ENCODE measurements at places on chromosomes 16 and 17.

DNA sequence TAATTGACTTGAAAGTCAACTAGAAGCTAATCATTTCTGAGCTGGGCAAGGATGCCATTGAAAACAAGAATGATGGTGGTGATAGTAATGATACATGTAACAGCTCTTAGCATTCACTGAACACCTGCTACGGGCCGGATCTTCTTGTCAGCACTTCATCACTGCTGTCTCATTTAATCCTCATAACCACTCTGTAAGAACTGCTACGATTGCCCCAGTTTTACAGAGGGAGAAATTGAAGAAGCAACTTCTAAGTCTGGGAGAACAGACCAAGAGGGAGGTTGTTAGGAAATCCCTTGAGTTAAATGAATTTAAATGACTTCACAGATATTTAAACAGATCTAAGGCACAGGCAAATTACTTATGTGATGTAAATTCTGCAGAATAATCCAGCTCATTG is 7.0 kb upstream of the GAN start:
- DNase-seq, result no peak

GRCh38 chr17:14845591-14846281 is 419.4 kb downstream of the PMP22 start:
- DNase-seq, result no peak

GRCh38 chr17:77735081-77735565 is 223.4 kb upstream of the TNRC6C start:
- peak; percentile 73 for DNase-seq

- no peak for DNase-seq
Measured at GRCh38 chr17:34650051-34650750, 70.8 kb downstream of the TMEM132E start.

DNA sequence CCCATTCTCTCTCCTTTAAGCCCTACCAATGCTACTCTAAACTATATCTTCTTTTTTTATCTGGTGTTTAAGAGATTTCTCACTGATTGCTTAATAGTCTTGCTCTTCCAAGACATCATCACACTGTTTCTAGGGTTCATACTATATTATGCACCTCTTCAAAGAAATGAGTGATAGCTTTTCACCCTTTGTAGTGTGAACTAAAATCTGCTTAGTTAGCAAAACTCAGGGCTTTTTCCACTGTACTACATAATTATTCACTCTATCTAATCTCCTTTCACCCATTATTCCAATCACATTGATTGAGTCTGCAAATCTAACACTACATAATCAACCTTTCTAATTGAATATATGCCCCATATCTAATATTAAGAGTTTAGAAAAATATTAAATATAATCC is 456.0 kb upstream of the SOX9 start:
- no peak for DNase-seq

GRCh38 chr17:79393358-79394052 is 217.3 kb downstream of the RBFOX3 start:
- DNase-seq, result peak; percentile 95

DNA sequence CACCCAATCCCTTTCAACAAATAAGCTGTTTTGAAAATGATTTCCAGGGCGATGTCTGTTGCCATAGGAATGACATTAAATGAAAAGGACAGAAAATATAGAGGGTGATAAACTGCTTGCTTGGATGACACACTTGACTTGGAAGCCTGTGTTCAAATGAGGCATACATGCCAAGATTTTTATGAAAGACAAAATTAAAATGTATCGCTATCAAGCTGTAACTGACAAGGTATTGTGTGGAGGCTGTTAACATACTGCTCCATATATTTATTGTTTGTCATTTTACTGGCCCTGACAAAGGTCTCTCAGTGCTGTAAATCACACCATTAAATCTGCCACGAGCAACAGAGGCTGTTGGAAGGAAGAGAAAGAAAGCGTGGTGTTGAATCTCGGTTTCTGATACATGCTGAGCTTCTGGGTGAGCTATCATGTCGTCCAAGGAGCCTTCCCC is 456.2 kb upstream of the SALL1 start:
- DNase-seq, result no peak

DNA sequence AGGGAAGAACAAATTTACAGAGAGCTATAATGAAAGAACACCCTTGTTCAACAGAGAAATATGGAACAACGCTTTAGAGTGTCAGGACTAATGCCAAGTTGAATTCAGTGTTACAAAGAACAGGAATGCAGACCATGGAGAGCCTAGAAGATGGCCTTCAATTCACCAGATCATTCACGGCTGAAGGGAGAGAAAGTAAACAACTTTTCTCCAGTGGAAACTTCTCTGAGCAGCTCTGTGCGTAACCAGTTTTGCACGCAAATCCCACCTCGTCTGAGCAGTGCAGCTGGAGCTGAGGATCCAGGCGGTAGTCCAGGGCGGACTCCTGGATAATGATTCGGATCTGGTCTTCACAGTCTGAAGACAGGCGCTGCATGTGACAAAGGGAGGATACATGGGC is 40.5 kb upstream of the CLEC18B start:
- no peak for DNase-seq

DNA sequence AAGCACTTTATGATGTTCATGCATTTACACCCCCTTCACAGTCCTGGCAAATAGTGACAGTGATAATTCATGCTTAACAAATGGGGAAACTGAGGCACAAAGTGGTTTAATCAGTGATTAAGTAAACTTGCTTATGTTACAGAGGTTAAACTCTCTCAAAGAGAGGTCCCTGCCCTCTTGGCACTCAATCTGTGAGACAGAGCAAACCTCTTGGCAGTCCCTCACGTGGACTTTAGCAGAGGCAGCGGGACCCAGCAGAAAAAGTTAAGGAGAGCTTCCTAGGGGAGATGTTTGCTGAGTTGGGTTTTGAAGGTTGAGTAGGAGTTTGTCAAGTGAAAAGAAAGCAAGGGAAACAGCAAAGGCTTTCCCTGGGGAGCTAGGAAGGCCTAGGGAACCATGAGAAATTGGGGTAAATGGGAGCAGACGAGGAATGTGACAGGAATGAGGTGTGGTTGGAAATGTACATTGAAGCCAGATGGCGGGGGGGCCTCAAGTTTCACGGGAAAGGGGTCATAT is 10.7 kb downstream of the SOCS1 start:
- DNase-seq, result no peak

DNA sequence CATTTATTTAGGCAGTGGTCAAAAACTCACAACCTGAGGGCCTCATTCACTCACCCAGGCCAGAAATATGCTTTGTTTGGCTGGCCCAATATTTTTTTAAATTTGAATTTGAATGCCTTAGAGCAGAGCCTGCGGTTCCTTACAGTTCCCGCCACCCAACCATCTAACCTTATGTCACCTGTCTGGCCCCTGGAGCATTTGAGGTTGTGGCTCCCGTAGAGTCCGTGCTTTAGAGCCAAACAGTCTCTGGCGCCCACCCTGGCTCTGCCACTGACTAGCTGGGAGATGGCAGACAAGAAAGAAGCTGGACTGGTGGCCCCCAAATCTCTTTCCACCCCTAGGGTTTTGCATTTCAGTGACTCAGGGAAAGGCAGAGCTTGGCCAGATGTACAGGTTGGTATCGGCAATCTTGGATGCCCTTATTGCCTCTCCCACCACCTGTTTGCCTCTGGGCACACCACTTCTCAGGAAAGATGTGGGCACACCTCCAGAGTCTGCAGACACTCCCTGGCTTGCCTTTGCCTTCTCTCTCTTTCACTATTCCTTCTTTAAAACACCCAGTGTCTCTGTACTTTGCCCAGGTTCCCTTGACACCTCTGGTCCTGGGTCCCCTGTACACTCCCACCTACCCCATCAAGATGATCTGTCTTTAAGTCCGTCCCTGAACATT is 1.9 kb upstream of the MAP3K14 start:
- no peak for DNase-seq

GRCh38 chr16:3591436-3591803 is 14.2 kb upstream of the NLRC3 start:
- no peak for DNase-seq

DNA sequence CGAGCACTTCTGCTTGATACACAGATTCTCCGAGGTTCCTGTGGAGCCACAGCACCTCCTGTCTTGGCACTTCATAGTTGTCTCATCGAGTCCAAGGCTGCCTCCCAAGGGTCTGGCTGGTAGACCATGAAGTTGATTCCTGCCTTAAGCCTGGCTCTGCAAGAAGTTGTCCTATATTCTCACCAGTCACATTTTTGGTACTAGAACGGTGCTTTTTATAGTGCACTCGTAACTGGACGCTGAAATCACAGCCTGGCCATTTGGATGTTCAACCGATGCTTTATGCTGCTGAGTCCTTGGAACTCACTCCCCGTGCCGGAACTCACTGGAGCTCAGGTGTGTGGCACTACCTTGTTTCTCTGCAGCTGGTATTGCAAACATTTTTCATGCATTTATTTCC is 35.6 kb downstream of the RMI2 start:
- no peak for DNase-seq

- DNase-seq, result no peak
Measured at GRCh38 chr17:62321451-62321850, 58.9 kb upstream of the EFCAB3 start.

DNA sequence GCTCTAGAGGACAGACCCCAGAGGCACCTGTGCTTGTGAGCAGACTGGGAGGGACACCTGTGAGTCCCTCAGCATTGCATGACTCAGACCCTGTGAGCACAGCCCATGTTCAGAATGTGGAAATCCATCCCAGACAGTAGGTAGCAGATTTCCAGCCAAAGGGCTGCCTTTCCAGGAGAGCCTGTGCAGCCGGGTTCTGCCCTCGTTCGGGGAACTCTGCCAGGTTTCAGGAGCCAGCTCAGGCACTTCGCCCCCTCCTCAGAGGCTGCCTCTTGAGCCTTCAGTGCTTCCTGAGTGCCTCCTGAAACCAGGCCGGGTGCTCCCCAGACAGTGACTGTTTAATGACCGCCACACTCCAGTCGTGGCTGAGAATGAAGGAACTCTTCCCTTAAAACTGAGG is 23.3 kb upstream of the SDR42E2 start:
- DNase-seq, result no peak

- DNase-seq, result peak; percentile 77
Measured at GRCh38 chr17:42116705-42117396, 4.3 kb downstream of the KAT2A start.

GRCh38 chr17:72346306-72346705 is 225.5 kb downstream of the SOX9 start:
- no peak for DNase-seq

DNA sequence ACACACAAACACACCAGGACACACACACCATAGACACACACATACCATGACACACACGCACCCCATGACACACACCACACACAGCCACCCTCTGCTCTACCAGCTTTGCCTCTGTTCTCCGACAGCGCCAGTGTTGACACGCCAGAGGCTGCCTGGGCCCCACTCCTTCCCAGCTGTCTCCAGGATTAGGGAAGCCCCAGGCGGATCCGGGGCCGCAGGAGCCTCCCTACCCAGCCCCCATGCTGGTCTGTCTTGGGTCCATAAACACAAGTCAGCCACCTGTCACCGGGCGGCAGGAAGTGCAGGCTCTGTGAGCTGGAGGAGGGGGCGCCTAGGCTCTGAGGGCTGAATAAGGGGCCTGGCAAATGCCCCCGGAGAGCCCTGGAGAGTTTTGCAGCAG is 10.5 kb downstream of the TBC1D16 start:
- peak; percentile 47 for DNase-seq

- DNase-seq, result peak; percentile 26
Measured at GRCh38 chr16:57999366-57999970, 1.0 kb downstream of the ZNF319 start.

DNA sequence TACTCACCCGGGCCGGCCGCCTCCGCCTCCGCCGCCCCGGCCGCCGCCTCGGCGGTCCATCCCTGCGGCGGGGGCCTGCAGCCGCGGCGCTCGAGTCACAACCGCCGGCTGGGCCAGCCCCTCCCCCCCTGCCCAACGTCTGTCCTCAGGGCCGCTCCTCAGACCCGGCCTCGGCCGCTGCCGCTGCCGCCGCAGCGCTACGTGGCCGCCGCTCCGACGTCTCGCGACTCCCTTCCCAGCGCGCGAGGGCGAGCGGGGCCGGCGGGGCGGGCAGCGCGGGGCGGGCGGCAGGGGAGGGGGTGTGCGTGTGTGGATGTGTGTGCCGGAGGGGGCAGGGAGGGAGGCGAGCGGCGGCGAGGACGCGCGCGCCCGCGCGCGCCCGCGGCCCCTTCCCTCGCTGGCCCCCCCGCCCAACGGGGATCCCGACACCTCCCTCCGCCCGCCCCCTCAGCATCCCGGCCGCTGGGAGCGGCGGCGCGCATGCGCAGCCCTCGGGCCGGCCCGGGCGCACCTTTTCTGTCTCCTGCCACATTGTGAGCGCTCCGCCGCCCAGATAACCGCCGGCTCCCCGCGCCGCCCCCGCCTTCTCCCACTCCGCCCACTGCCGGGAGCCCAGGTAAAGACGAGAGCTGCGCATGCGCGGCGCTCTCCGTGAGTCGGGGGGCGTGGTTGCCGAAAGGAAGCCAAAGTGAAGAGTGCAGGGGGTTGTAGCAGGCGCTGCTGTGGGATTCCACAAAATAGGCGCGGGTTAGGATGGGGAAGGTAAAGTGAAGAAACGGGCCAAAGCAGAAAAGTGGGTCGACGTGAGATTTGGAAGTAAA is at the start of gene ZNF652:
ZNF652 (minus strand) TSS at position 349 of the 821 bp plus-strand sequence. CDS start 44,525 bp downstream, outside the sequence.
- DNase-seq, result peak; percentile 92

GRCh38 chr16:74698222-74698621 is 2.4 kb downstream of the MLKL start:
- DNase-seq, result no peak

- DNase-seq, result peak; percentile 25
Measured at GRCh38 chr17:76376318-76377133, 7.9 kb upstream of the SPHK1 start.

DNA sequence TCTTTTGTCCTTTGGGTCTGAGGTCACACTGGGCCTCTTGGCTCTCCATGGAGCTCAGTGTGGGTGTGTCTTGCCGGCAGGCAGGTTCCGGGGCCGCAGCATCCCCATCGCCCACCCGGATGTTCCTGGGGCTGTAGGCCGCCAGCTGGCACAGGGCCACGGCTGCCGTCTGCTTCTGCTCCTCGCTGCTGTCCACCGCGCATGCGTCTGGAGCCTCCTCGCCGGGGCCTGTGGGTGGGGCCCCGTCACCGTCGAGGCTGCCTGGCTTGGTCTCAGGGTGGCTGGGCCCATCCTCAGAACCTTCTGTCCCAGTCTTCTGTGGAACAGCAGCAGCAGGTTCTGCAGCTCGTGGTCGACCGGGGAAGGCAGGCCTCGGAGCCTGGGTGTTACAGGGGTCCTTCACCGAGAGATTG is 9.6 kb downstream of the ZNF750 start:
- no peak for DNase-seq

DNA sequence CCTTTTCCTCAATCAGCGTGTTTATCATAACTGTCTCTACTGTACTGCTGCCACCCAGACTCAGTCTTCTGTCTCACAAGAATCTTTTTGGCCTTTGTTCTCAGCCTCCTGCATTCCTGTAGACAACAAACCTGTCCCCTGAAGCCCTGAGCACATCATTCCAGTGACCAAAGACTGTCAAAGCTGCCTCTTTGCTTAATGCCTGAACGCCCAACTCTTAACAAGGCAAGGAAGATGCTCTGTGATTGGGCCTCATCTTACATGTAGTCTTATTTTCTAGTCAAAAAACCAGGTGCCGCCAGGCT is 29.3 kb upstream of the AQP8 start:
- no peak for DNase-seq

GRCh38 chr16:78796221-78796866 is 696.9 kb downstream of the WWOX start:
- DNase-seq, result peak; percentile 34
